ENCODE measurements at places on chromosomes 6 and 20.

- no peak for DNase-seq
Observed at GRCh38 chr6:112842330-112842685, 495.2 kb downstream of the RFPL4B start.

DNA sequence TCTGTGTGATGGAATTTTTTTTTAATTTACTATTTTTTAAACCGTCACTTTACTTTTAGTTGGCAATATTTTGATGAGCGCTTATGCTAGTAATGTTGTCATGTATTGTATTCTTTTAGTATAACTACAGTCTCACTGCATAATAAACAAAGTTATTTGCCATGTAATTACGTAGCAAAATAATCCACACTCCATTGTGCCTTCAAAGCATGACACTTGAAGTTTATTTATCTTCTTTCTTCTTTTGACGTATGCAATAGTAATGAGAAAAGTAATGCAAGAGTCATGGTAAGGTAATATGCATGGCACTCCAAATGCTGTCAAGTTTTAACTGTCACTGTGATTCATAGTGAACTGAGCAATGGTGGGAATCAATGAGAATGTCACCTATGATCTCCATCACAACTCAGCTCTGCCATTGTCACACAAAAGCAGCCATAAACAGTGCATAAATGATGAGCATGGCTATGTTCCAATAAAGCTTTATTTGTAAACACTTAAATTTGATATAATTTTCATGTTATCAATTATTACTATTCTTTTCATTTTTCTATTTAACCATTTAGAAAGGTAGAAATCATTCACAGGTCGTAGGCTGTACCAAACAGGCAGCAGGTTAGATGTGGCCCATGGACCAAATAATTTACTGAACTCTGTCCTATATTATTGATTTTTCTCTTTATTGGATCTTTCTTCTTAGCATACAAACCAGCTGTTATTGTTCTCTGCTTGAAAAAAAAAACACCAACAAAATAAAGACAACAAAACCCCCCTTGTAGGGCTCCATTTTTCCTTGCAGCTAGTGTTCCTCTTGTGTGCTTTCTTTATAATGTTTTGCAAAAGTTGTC, 27.1 kb downstream of the RNF217 start:
- no peak for DNase-seq

DNA sequence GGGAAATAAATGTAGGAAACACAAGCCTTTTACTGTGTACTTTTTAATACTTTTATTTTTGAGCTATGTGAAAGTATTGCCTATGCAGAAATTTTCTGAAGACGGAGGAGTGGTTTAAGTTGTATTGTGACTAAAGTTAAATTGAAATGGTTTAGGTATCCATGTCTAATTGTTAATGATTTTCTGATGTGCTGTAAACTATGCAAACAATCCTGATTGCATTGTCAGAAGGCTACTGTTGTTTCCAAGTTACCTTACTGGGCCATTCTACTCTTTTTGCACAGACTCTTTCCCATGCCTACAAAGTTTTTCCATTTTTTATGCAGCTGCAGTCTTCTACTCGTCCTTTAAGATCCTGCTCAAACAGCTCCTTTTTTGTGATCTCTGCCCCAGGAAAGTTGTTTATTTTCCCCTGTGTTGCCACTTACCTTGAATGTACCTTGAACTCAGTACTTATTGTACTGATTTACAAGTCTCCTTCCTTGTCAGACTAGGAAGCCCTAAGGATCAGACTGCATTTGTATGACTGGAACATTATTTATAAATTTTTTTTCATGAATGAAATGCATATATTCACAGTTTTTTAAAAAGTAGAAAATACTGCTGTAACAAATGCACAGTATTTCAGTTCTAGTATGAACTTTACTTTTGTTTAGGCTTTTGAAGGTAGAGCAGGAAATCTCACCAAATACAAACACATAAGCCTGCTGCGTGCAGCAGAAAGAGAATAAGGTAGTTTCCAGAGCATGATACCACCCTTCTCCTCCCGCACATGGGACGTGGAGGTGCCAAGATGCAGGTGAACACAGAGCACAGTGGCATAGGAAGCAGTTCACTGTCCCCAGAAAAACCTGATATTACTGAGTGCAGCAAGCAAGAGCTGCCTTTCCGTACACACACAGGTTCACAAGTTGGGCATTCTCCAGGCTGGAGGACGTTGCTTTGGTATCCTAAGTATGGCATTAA, 97.8 kb downstream of the CRYBG1 start:
- DNase-seq = no peak

DNA sequence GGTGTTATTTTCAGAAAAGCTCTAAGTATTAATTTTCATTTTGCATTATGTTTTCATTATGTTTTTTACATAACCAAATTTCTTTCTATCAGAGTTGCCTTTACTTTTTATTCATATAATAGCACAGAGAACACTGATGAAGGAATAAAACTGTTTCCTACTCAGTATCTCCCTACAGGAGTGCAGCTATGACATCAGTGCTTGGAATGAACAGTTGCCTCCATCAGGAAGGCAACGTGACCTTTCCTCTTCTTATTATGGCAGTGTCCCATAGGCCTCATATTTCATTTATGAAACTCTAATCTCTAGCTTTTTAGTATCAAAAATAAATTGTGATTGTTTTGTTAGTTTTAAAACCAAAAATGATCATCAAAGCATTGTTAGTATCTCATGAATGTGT, 712.8 kb downstream of the CD109 start:
- DNase-seq = no peak

- DNase-seq = no peak
Observed at GRCh38 chr6:53771785-53772624, 22.8 kb upstream of the LRRC1 start.

- peak; percentile 93 for DNase-seq
Observed at GRCh38 chr20:462199-462991, at the start of gene TBC1D20. TBC1D20 (minus strand) TSS chr20:462533; CDS start chr20:462405, 128 bp downstream.

DNA sequence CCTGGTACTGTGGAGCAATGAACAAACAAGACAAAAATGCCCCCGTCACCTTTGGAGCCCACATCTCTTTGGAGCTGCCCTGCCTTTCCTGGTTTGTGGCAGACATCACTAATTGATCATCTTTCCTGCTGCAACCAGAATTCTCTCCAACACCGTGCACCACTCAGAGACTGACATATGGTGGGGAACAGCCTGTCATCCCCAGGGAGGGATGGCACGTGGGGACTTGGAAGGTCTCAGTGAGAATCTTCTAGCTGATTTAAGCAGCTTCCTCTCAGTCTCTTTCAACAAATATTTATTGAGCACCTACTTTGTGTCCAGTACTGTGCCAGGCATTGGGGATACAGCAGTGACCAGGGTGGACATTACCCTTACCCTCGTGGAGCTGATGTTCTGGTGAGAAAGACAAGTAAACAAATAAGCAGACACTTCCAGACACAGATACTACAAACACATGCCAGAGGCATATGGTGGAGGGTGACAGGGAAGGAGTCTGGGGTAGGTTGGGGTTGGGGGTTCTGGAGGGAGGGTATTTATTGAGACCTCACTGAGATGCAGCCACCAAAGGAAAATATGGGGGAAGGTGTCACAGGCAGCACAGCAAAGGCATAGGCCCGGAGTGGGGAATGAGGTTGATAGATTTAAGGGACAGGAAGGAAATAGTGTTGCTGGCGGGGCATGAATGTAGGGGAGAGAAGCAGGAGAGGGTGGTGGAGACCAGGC, 82.3 kb downstream of the CEBPB start:
- DNase-seq = no peak

GRCh38 chr6:75491291-75491690, 2.3 kb downstream of the FILIP1 start:
- DNase-seq = no peak

- DNase-seq = no peak
Observed at GRCh38 chr6:167470836-167471547, 146.1 kb downstream of the TTLL2 start.

DNA sequence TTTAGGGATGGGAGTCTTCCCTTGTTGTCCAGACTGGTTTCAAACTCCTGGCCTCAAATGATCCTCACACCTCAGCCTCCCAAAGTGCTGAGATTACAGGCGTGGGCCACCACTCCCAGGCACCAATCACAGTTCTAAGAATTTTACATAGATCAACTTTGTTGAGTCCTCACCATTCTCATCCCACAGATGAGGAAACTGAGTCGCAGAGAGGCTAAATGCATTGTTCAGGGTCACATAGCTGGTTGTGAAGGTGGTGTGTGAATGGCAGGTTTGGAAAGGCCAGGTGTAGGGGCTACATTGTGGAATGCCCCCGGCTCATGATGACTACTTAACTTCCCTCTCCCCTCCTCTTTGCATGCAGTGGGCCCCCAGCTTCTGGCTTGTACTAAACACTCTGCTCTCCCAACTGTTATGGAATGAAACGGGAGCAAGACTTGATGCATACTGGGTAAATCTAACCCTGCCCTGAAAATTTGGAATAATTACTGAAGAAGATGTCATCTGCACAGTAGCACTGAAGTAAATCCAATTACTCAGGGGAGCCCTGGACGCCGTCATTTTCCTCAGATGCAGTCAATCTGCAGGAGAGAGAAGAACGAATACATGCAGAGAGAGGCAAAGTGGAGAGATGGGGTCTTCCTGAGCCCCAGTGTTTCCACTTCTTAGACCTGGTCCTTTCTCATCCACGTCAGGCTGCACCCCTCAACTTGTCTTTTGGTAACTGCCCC, 102.3 kb upstream of the ZNF217 start:
- no peak for DNase-seq

DNA sequence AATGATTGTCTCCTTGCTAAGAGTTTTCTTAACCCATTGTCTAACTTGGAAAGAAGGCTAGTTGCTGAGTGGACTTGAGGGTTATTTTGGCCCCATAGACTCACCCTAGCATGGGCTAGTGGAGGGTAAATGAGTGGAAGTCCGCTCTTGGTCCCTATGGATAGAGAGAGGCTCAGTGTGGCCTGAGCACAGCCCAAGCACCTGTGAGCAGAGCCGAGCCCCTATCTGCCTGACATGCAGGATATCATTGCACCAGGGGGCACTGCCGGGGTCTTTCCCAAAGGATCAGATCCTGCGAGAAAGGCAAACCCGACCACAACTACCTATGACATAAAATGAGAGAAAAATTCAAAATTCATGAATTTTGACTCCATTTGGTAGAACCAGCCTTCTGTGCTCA, 70.6 kb upstream of the GGTLC1 start:
- no peak for DNase-seq

GRCh38 chr6:14035071-14035847, 82.3 kb upstream of the CD83 start:
- no peak for DNase-seq

DNA sequence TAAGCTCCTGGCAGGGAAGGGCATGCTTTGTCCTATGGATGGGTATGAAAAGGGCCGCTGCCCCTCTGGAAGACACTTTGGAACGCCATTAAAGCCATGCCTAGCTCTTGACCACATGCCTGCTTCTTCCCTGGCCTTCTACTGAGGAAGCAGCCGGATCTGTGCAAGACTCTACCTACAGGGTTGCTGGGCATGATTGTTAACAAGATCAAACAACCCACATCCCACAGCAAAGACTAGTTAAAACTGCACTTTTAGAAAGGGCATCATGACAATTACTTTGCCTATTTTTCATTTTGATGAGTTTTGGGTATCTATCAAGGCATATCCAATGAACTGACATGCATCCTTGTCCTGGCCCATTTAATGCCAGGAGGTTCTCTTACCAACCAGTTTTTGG, 25.5 kb downstream of the NSFL1C start:
- DNase-seq = no peak

- DNase-seq = no peak
Observed at GRCh38 chr6:56637640-56638039, 5.0 kb downstream of the DST start.

- peak; percentile 52 for DNase-seq
Observed at GRCh38 chr6:33165581-33166258, 26.5 kb downstream of the COL11A2 start.

GRCh38 chr20:12068121-12068520, 150.4 kb downstream of the BTBD3 start:
- no peak for DNase-seq

DNA sequence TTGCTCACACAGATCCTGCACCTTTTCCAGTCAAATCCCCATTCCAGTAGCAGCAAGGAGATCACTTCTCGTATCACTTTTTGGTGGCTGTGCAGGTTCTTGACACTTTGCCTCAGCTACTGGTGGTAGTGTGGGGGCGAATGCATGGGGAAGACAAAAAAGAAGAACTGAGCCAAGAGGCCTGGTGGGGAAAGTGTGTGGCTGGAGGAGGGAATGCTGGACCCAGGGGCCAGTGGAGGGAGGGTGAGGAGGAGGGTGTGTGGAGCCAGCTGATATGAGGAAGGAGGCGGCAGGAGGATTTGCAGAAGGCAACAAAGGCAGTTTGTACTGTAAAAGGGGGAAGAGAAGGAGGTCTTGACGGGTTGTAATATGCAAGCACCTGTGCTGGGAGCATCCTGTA, 15.7 kb upstream of the HLA-C start:
- peak; percentile 15 for DNase-seq

DNA sequence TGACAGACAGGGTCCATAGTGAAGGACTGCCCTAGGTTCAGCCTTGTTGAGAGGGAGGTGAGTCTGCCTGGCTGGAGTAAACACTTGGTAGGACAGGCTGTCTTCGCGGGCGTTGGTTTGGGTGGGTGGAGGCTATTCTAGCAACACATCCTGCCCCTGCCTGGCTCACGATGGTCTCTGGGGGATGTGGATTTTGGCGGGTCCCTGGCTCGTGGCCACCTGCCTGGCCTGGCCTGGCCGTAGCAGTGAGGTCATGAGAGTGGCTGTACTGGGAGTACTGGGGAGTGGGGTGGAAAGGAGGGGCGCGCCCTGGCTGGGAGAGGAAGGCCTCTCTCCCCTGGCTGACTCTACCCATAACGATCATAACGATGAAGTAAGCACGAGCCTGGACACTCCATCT, 30.2 kb upstream of the MRPS18A start:
- DNase-seq = peak; percentile 87

GRCh38 chr20:63740070-63740626, 572 bp downstream of the SLC2A4RG start:
- DNase-seq = no peak

DNA sequence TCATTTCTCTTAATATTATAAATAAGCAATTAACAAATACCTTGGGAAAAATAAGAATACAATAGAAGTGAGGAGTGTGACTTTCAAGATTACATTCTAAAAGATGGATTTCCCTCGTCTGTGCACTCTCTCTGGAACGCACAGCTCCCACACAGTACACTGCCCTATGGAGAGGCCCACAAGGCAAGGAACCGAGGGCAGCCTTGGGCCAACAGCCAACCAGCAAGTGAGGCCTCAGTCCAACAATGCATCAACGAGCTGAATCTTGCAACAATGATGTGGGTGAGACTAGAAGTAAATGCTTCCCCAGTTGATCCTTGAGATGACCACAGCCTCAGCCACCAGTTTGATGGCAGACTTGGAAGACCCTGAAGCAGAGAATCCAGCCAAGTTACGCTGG, 34.5 kb upstream of the AVP start:
- no peak for DNase-seq

GRCh38 chr20:64144144-64144912, 19.9 kb upstream of the MYT1 start:
- peak; percentile 21 for DNase-seq

Data from Right ventricle myocardium inferior (tissue), 1 donor.